ENCODE measurements at places on chromosomes 7 and 10.

- H3K4me3 ChIP-seq = no peak overlapping the region
- no peaks in the 10 kb centered on the region for H3K4me1 ChIP-seq
- peak; percentile 57 for DNase-seq
- H3K27me3 ChIP-seq = peaks cover 62% of the 10 kb centered on the region
- peaks cover 6% of the 10 kb centered on the region for H3K36me3 ChIP-seq
- H3K27ac ChIP-seq = no peak overlapping the region
Measured at GRCh38 chr7:128189231-128189930, 51.7 kb upstream of the LEP start.

DNA sequence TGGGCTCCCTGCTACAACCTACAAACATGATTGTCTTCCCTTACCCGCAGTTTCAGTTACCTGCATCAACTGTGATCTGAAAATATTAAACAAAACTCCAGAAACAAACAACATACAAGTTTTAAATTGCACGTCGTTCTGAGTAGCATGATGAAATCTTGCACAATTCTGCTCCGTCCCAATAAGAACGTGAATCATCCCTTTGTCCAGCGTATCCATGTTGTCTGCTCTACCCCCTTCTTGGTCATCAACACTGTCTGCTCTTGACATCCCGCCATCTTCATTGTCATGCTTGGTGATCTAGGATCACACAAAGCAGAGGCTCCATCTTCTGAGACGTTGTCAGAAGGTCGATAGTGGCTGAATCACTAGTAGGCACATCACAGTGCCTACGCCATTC, 53.9 kb downstream of the ACADSB start:
- H3K27ac ChIP-seq = no peak overlapping the region
- DNase-seq = no peak
- peaks cover 9% of the 10 kb centered on the region for H3K27me3 ChIP-seq
- no peaks in the 10 kb centered on the region for H3K36me3 ChIP-seq
- no peak overlapping the region for H3K4me3 ChIP-seq

- DNase-seq = no peak
- H3K27ac ChIP-seq = no peak overlapping the region
- peaks cover 5% of the 10 kb centered on the region for H3K4me1 ChIP-seq
- H3K36me3 ChIP-seq = no peaks in the 10 kb centered on the region
Measured at GRCh38 chr10:75103881-75104686, 7.4 kb upstream of the SAMD8 start.

GRCh38 chr7:158323741-158324396, 263.8 kb downstream of the PTPRN2 start:
- no peaks in the 10 kb centered on the region for H3K27me3 ChIP-seq
- no peak for DNase-seq
- no peaks in the 10 kb centered on the region for H3K36me3 ChIP-seq
- no peak overlapping the region for H3K27ac ChIP-seq
- no peaks in the 10 kb centered on the region for H3K4me1 ChIP-seq
- H3K4me3 ChIP-seq = no peak overlapping the region
